Panc1 (cell line): ENCODE measurements at places on chromosomes 5 and 9.

GRCh38 chr5:131186561-131187256 is 16.0 kb downstream of the LYRM7 start:
- peak; percentile 68 for DNase-seq

DNA sequence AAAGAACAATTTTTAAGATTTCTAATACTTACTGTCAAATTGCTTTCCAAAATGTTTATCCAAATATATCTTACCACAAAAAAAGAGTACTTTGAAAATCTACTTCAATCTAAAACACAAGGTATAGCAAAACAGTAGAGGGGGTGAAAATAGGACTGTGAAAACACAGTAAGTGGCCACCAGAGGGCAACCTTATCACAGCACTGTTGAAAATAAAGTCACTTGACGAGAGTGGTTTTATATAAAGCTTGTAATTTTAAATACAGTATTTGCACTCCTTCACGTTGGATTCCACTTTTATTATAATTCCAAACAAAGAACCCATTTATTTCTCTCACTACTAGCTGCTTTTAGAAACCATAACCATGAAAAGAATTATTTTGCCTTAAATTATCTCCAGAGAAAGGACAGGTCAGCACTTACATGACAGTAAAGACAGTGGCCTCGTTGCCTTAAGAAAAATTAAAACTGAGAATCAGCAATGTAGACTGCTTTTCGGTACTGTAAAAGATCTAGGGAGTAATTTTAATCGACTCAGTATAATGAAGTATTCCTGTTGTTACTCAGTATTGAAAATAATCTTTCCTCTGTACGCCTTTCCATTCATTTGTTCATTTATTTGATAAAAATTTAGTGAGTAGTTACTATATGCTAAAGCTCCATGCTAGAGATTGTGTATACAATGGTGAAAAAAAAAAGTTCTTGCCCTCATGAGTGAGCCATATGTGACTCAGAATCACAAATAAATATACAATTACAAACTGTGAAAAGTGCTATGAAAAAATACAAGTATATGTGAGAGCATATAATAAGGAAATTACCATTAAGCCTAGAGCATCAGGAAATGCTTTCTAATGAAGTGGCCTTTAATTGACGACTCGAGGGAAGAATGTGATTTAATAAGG is 40.0 kb upstream of the CDK5RAP2 start:
- no peak for DNase-seq

GRCh38 chr5:132271251-132272246 is 14.1 kb downstream of the PDLIM4 start:
- no peak for DNase-seq

DNA sequence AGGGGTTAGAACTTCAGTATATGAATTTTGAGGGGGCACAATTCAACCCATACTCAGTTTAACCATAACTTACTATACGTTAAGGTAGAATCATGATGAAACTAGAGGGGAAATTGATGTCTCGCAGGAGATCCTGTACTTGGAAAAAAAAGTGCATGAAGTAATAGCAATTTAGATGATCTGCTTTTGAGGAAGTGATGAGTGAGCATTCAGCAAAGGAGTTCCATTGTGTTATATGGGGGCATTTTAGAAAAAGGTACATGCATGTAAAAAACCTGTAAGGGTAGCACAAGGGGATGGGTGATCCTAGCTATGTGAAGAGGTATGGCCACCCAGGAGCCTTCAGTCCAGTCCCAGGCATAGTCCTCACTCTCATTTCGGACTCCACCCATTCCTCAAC is 14.8 kb upstream of the TMC1 start:
- DNase-seq, result no peak

DNA sequence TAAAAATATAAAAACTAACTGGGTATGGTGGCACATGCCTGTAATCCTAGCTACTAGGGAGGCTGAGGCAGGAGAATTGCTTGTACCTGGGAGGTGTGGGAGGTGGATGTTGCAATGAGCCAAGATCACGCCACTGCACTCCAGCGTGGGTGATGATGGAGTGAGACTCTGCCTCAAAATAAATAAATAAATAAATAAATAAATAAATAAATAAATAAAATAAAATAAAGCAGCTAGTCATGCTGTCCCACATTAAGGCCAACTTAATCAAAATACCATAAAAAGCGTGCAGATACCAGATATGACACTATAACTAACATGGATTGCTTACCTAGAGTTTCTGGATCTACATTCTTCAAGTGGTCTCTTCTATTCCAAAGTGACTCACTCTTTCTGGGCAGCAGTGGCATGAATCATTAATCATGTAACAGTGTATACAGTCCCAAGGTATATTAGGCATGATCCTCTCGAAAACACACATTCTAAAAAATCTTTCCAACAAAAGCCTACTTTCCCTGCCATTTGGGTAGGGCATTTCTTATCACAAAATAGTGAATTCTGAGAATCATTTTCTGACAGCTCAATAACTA is 187.1 kb downstream of the ELAVL2 start:
- no peak for DNase-seq

- DNase-seq, result no peak
These were observed 50.4 kb downstream of the MAST4 start for GRCh38 chr5:66646570-66646969.

DNA sequence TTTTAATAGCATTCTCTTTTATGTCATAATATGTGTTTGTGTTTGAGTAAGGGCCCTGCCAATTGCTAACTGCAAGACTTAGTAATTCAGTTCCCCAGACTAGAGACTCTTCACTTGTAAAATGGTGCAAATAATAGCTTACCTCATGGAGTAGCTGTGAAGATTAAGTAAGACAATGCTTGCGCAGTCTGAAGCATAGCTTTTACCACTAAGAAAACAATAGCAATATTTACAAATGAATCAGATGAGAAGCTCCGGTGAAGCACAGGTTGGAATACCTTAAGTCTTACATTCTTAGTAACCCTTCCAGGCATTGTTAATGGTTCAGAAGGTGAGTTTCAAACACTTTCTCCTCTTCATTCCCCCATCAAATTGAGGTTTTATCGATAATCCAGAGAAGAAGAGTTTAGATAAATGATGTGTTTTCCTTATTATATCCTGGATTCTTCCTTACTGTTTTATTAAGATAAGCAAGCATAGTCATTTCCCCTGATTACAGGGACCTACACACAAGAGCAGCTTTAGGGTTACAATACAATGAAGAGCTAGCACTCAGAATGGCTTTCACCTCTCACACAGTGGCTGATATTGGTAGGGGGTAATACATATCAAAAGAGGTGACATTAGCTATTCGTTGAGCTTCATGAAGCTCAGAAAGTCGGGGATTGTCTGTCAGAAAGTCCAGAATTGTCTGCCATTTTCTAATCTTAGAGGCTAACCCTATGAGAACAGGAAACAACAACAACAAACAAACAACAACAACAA is 96.4 kb upstream of the EDIL3 start:
- DNase-seq, result no peak

DNA sequence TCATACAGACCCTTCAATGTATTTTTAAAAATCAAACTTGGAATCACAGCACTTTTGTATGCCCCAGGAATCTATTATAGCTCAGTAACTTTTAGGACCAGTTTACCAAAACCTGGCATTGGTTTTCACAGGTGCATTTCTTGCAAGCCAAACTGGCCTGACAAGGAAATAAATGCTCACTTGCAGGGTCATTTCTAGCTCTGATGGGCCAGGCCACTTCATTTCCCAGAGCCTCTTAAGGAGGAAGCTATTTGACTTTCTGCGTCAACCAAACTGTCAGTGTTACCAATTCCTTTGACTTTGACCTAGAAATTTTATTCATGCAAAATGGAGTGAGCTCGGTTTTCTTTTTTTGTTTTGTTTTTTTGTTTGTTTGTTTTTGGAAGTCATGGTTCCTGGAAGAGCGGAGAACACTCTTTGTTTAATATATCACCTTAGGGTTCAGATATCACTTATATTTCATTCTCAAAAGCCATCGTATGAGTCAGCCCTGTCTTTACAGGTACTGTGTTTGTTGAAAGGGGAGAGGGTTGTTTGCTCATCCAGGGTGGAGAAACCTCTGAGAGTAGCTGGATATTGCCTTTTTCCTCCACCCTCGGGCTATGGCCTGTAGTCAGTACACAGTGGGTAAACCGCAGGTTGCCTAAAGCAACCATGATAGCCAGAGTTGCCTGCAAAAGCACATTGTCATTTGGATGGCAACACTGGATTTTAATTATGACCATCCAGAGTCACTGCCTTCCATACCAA is 58.9 kb downstream of the GNA14 start:
- DNase-seq, result no peak

GRCh38 chr5:20469792-20470191 is 481.8 kb upstream of the CDH18 start:
- no peak for DNase-seq

- no peak for DNase-seq
These were observed 248.9 kb downstream of the PIK3R1 start for GRCh38 chr5:68464424-68464823.

- no peak for DNase-seq
These were observed 21.0 kb upstream of the VDAC1 start for GRCh38 chr5:134025786-134026185.

GRCh38 chr9:38305582-38305981 is 86.9 kb upstream of the ALDH1B1 start:
- no peak for DNase-seq

DNA sequence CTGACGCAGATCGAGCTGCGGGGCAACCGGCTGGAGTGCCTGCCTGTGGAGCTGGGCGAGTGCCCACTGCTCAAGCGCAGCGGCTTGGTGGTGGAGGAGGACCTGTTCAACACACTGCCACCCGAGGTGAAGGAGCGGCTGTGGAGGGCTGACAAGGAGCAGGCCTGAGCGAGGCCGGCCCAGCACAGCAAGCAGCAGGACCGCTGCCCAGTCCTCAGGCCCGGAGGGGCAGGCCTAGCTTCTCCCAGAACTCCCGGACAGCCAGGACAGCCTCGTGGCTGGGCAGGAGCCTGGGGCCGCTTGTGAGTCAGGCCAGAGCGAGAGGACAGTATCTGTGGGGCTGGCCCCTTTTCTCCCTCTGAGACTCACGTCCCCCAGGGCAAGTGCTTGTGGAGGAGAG is 4.6 kb upstream of the PHYHD1 start:
- no peak for DNase-seq

DNA sequence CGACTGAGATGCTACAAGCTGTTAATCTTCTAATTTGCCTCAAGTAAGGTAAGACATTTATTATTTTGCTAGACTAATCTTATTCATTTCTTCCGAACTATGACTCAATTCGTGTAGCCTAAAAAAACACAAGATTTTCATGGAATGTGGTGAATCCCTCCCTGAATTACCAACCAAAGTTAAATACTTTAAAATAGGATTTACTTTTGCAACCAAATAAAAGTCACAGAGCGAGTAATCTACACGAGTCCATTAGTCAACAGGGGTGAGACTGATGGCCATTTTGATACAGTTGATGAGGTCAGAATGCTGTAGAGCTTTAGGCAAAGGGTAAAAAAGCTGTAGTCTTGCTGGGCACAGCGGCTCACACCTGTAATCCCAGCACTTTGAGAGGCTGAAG is 13.1 kb upstream of the BNC2 start:
- DNase-seq, result no peak

DNA sequence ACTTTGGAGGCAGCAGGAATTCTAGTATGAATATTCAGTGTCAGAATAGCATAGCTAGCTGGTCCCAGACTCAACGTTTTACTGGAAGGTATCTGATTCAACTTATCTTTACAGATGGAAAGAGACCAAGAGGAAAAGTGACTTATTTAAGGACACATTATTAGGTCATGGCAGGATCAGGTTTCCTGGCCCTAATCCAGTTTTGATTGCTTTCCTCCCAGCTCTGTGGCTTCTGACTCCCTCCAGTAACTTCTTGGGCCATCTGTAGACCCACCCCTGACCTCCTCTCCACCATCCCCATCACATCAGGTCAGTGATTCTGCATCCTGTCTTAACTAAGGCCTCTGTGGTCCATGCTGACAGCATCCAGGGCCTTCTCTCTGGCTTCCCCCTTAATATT is 38.4 kb downstream of the SH3TC2 start:
- DNase-seq, result no peak

GRCh38 chr5:135173662-135174290 is 139.7 kb upstream of the PITX1 start:
- no peak for DNase-seq
